ENCODE measurements at places on chromosomes 3 and 15.

DNA sequence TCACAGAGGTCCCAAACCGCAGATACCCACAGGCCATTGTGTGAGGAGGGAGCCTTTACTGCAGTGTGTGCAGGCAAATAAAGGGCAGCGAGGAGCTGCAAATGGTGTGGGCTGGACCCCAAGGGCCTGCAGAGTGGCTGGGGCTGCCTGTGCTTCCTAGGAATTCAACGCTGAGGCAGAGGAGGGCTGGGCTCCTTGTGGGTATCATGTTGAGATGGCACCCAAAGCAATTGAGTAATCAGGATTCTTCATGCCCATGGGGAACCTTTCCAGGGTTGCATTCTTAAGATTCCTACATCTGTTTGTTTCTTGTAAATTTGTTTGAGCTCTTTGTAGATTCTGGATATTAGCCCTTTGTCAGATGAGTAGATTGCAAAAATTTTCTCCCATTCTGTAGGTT lies 85.4 kb upstream of the LIPC start:
- no peak for DNase-seq

DNA sequence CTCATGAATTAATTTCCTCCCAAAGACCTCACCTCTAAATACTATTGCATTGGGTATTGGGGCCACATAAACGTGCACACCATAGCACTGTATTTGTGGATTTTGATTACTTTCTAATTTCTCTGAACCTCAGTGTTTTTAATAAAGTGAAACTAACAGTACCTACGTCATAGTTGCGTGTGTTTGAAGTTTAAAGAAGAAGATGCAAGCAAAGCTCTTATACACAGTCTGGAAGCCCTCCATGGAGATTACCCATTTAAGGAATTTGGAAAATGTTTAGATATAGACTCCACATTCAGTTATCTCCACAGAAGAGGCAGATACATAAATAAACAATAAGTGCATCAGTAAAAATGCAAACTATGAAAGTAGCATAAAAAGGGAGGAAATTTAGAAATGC lies 581.1 kb upstream of the GBE1 start:
- no peak for DNase-seq

DNA sequence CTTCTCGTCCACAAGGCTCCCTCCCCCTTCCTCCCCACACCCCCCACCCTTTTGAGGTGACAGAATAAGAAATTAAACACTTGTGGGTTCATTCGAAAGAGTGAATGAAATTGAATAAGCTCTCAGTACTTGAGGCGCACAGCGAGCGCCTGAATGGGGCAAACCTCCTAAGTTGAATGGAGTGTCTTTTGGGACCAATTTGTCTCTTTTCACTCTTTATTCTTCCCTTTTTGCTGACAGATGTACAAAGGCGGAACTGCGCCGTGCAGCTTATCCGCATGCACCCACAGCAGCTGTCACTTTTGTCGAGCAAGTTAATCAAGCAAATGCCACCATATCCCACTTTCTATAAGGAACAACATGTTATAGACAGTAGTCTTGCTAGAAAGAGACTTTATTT lies 47.9 kb upstream of the FEZF2 start:
- no peak for DNase-seq

DNA sequence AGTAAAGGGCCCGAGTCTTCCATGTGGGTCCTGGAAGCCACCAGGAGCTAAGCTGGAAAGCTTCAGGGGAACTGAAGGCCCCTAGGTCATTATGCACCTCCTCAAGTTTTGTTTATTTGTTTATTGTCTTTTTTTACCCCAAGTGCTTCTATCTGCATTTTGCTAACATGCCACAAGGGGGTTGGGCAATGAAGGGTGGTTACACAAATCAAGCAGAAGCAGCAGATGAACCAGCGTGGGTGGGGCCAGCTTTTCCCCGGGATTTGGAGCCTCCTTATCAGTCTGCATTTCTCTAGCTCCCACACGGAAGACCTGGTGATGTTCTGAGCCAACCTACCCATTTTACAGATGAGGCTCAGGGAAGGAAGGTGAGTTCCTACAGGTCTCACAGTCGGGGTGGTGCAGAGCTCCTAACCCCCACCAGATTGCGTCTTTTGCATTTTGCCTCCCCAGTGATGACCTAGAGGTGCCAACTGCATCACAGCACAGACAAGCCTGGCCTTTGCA lies 16.8 kb downstream of the TMC3 start:
- DNase-seq: no peak

GRCh38 chr3:167691366-167691765 lies 37.6 kb upstream of the WDR49 start:
- peak; percentile 23 for DNase-seq

DNA sequence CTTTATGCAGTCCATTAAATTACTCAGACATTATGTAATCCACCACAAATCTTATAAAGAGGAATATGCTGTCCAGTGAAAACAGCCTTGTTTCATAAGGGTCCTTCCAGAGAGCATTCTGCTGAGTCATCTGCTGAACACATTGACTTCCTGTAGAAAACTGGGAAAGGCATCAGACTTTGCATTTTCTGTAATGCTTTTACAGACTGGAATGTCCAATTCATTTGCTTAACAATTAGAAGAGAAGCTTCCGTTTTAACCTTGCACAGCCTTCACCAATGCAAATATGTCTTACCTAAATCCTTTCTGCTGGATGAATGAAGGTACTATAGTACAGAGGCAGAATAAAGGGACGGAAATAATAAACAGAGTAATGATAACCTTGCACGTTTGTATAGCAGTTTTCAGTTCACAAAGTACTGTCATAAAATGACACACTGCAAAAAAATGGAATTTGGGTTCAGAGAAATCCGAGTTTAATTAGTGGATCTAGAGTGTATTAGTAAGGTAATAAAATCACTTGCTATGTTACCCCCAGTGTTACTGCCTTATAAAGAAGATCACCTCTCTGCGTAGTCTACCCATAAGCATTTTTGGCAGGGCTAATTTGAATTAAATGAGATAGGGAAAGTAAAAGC lies 301.5 kb downstream of the PYDC2 start:
- no peak for DNase-seq

- DNase-seq: no peak
These were observed 69.9 kb downstream of the TMCO5A start for GRCh38 chr15:38004218-38004861.

DNA sequence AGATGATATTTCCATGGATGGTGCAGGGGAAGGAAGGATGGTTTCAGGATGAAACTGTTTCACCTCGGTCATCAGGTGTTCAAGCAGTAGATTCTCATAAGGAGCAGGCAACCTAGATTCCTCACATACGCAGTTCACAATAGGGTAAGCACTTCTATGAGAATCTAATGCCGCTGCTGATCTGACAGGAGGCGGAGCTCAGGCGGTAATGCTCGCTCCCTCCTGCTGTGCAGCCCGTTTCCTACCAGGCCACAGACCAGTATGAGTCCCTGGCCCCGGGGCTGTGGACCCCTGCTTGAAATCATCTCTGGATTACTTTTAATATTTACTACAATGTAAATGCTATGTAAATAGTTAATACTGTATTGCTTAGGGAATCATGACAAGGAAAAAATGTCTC lies 241.8 kb downstream of the ROBO2 start:
- no peak for DNase-seq

DNA sequence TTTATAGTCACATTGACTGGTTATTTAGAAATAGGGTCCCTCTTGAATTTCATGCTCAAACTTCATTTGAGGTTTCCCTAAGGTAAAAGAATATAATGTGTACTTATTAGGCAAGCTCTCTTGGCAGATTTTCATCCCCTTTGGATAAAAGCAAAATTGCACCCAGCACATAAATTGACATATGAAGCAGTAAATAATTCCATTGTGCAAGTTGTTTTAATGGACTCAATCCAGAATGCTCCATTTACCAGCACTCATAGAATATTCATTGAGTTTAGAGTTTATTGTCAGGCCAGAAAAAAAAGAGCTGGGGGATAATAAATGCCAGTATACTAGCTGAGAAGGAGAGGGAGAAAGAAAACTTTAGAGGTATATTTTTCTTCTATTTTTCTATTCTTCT lies 136.8 kb downstream of the TPRG1 start:
- DNase-seq: no peak

GRCh38 chr3:191702121-191702520 lies 241.2 kb downstream of the PYDC2 start:
- no peak for DNase-seq

DNA sequence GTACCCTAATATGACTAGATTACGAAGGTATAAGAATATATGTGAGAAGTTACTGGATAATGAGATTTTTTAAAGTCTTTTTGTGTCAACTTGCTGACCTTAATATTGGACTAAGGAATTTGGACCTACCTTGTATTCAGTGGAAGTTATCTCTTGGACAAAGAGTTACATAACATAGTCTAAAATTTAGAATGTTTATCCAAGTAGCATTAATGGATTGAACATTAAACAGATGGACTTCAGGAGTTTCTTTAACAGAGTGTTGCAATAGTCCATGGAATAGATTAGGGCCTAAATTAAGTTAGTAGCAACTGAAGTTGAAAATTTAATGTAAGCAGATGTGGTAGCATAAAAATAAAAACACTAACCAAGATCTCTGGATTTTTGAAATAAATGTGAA lies 266.4 kb downstream of the PYDC2 start:
- DNase-seq: no peak

- DNase-seq: no peak
These were observed 309.8 kb downstream of the OXSM start for GRCh38 chr3:26099692-26100091.

- no peak for DNase-seq
These were observed 31.0 kb downstream of the CTDSPL2 start for GRCh38 chr15:44458429-44458828.

- DNase-seq: no peak
These were observed 2.9 kb upstream of the USP50 start for GRCh38 chr15:50549326-50549725.

- no peak for DNase-seq
These were observed 68.3 kb downstream of the WNT7A start for GRCh38 chr3:13811614-13812013.

GRCh38 chr3:134867277-134867676 lies 72.2 kb downstream of the EPHB1 start:
- DNase-seq: no peak

DNA sequence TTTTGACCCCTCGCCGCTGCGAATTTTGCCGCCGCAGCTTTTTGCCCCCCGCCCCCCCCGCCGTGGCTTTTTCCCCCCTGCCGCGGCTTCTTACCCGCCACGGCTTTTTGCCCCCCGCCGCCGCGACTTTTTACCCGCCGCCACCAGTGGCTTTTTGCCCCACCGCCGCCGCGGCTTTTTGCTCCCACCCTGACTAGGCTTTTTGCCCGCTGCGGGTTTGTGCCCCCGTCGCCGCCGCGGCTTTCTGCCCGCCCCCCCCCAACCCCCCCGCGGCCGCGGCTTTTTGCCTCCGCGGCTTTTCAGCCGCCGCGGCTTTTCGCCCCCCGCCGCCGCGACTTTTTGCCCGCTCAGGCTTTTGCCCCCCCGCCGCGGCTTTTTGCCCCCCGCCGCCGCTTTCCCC lies 598.1 kb downstream of the GOLGA6L6 start:
- DNase-seq: no peak

All from GM12892 (cell line).